Iris pigment epithelial cell (primary cell): ENCODE measurements at places on chromosomes 1 and 21.

- DNase-seq = peak; percentile 92
Measured at GRCh38 chr1:240611619-240612480, at the start of gene GREM2. TSS of gene GREM2 (minus strand) at chr1:240612155. CDS start at chr1:240493475, 118,680 bp downstream.

DNA sequence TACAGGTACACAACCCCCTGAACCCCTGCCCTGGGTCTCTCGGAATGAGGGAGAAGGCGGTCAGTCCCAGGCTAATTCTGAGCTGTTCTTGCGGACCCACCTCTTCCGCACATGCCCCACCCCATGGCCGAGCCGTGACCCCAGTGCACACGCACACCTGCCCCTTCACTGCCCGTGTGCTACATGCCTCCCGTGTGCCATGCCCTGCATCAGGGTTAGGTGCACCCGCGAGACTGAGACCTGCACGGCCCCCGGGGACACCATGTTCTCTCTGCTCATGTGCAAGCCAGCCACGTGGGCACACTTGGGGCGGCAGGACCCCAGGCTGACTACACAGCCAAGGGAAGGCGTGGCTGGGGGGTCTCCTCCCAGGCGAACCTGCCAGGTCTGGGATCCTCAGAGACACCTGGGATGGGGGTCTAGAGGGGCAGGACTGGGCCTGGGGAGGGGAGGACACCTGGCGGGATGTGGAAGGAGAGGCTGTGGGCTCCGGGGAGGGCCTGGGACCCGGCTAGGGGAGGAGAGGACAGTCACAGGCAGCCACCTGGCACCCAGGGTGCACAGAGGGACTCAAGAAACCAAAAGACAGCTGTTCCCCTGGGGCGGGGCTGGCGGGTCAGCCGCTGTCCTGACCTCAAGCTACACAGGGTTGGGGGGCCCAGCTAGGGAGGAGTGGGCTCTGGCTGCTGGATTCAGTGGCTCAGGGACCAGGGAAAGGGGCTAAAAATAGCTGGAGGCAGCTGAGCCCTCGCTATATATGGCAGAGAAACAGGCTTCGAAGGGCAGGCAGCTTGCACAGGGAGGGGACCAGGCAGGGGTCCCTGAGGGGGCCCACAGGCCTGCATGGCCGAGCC is 133.4 kb downstream of the CASZ1 start:
- DNase-seq = no peak

GRCh38 chr21:16330082-16330907 is 600.5 kb downstream of the USP25 start:
- peak; percentile 85 for DNase-seq

- DNase-seq = no peak
Measured at GRCh38 chr1:172629638-172630037, 29.3 kb upstream of the FASLG start.
